ENCODE measurements at places on chromosomes 12 and 14.
A peak's percentile ranks its signal among the peaks of the same experiment; 100 is the strongest.

DNA sequence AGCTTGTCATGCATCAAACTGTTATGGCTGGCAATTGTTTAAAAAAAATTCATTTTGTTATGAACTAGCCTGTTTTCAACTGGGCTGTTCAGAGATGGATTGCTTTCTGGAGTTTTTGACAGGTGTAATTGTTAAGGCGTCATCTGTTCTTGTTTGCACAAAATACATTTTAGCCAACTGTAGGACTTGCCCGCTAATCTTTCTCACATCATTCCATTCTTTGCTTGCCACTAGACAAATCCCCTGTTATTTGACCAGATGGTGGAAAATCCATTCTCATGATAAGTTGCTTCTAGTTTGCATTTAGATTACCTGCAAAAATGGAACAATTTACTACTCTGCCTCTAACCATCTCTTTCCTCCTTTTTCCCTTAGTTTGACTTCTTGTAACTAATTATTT lies 114.3 kb downstream of the NPAS3 start:
- DNase-seq = no peak

GRCh38 chr12:116143909-116144308 lies 133.6 kb downstream of the MED13L start:
- DNase-seq = no peak

DNA sequence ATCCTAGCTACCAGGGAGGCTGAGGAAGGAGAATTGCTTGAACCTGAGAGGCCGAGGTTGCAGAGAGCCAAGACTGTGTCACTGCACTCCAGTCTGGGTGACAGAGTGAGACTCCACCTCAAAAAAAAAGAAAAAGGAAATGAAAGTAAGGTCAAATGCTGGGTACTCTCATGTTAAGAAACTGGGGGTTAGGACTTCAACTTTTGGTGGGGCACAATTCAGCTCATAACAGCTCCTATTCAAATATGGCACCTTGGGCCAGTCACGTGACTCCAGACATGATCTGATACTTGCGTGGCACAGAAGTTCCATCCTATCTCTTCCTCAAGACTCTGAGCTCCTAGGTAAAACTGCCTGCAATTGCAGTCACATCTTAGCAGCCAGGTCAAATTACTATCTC lies 142.7 kb downstream of the EGLN3 start:
- DNase-seq = no peak

- DNase-seq = no peak
Measured at GRCh38 chr12:6249580-6249979, 49.4 kb downstream of the CD9 start.

DNA sequence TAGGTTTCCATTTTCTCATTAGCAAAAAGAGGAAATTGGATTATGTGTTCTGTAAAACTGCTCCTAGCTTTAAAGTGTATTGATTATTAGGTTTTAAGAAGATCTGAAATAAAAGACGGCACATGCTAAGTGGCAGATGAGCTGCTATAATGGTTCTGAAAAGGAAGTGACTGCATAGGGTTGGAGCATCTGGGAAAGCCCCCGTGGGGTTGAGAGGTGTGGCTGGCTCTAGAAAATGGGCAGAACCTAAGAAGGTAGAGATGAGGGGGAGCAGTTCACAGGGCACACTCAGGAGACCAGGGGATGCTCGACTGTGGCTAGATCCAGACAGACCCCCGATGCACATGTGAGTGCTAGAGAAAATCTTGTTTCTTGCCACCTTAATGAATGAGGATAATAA lies 1.9 kb downstream of the IFNG-AS1 start:
- DNase-seq = peak; percentile 81

- DNase-seq = no peak
Measured at GRCh38 chr12:107457362-107457935, 228.2 kb upstream of the PWP1 start.

DNA sequence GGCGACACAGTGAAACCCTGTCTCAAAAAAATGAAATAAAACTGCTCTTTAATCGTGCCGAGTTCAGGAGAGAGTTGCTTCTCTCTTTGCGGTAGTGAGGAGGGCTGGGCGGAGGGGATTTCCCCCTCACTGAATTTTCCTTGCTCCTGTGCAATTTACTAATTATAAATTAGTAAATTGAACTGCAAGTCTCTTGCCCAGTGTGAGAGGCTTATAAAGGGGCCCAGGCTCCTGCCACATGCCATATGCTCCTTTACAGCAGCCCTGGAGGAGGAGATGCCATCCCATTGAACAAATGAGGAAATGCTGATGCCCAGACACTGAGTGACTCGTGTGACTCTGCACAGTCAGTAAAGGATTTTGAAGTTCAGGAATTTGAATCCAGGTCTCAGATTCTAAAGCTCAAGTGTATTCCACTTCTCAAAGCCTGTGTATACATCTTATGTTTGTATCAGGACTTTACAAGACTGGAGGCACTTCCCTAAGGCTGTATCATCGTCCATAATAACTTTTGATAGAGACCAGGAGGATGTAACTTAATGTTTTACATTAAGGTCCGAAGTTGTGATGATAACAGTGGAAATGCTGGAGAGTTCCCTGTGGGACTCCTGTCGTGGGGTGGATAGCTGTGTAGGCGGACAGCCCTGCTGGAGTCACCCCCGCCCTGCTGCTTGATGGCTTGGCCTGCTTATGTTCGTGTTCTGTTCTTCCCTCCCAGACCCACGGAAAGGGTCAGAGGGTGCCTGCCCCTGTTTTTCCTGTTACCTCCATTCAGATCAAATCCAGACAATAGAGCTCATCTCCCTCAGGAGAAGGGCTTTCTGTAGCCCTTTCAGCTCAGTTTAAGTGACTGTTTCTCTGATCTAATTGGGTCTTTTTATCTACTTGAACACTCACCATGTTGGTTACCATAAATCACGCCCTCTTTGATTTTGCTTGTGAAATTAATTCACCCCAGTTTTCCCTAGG lies 13.9 kb downstream of the PELI2 start:
- no peak for DNase-seq

DNA sequence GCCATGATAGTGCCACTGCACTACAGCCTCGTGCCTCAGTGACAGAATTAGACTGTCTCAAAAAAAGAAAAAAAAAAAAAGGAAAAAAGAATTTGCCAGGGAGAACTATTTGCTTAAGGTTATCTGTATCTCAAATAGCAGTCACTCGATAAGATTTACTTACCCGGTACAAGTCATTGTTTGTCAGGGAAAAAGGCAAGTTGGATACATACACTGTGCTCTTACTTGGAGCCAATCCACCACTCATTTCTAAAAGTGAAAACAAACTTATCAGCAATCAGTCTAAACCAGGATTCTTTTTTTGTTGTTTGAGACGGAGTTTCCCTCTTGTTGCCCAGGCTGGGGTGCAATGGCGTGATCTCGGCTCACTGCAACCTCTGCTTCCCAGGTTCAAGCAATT lies 2.0 kb downstream of the ZCRB1 start:
- DNase-seq = no peak

DNA sequence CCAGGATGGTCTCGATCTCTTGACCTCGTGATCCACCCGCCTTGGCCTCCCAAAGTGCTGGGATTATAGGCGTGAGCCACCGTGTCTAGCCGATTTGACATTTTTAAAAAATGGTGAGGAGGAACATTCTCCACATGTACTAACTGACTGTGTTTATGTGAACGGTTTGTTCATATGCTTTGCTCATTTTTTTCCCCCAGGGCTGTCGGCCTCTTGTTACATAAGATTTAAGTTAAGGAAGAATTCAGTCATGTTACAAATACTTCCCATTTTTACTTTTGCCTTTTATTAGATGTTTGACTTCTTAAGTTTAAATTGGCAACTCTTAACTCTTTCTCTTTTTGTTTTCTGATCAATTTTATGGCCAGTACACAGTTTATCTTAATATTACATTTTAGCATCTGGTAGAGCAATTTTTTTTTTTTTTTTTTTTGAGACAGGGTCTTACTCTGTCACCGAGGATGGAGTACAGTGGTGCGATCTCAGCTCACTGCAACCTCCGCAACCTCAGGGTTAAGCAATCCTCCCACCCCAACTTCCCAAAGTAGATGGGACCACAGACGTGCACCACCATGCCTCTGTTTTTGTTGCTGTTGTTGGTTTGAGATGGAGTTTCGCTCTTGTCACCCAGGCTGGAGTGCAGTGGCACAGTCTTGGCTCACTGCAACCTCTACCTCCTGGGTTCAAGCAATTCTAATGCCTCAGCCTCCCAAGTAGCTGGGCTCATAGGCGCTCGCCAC lies 9.6 kb downstream of the GNS start:
- no peak for DNase-seq

GRCh38 chr14:100325958-100326357 lies 2.8 kb downstream of the SLC25A47 start:
- DNase-seq = no peak

DNA sequence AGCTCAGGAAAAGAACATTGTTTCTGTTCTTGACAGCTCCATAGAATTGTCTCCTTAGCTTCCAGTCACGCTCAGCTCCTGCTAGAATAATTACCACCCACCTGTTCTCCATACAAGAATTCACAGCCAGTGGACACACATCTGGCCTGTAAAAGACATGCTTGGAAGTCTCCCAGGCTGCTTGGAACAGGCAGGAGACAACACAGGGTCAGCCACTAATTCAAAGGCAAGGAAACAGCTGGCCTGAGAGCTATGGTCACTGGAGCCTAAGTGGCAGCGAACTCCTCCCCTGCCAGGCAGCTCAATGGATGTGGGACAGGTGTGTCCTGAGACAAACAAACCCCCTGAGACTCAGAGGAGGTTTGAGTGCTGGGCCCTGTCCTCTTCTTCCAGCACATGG lies 22.9 kb upstream of the LTBP2 start:
- no peak for DNase-seq

- DNase-seq = no peak
Measured at GRCh38 chr12:76031081-76031413, 529 bp downstream of the PHLDA1 start.

DNA sequence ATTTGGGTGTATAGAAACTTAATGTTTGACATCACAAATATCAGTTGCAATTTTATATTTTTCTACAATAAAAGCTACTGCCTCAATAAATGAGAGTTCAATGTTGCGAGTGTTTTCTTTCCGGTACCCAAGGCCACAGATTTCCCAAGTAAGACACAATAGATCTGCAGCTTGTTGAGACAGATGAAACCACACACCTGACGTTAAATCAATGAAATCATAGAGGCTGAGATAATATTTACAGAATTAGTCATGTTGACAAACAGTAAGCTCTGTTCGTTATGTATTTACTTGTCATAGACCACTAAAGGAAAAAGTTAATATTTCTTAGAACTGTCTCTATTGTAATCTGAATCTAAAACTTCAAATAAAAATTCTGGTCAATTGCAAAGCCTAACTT lies 49.2 kb upstream of the PTHLH start:
- DNase-seq = no peak

DNA sequence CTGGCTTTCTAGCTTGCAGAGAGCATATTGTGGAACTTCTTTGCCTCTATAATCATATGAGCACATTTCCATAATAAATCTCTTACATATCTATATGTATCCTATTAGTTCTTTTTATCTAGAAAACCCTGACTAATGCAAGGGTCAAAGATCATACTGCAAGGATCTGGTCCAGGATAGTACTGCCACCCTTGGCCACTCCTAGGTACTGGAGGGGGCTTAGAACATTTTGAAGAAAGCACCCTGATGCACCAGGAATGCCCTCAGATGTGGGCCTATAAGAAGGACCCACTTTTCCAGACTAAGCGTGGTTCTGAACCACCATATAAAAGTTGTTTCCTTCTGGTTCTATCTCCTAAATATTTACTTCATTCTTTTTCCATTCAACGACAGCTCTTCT lies 14.6 kb downstream of the ATXN7L3B start:
- no peak for DNase-seq

DNA sequence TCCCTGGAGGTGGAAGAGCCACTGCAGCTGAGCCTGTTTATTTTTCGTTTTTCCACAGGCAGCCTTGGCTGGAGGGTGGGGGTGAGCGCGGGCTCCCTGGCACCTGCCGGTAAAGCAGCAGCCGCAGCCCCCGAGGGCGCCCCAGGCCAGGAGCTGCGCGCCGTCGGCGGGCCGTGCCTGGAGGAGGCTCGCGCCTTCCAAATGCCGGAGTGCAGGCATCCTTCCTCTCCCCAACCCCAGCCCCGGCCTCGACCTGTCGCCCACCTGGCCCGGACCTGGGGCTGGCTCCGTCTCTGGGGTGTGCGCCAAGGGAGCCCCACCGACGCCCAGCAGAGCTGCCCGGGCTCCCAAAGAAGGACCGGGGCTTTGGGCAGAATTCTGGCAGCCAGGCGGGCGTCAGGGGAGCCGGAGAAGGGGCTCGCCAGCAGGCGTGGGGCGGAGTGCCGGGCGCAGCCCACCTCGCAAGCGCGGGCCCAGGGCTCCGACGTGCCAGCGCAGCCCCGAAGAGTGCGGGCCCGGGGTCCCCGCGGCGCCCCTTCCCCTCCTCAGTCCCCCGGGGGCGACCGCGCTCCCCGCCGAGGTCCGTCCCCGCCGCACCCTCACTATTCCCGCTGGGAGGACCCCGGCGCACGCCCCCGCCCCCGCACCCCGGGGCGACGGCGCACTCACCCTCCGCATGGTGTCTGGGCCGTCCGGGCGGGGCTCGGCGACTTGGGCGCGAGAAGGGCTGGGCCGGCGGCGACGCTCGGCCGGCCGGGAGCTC lies 130.3 kb downstream of the NDUFA12 start:
- peak; percentile 57 for DNase-seq

DNA sequence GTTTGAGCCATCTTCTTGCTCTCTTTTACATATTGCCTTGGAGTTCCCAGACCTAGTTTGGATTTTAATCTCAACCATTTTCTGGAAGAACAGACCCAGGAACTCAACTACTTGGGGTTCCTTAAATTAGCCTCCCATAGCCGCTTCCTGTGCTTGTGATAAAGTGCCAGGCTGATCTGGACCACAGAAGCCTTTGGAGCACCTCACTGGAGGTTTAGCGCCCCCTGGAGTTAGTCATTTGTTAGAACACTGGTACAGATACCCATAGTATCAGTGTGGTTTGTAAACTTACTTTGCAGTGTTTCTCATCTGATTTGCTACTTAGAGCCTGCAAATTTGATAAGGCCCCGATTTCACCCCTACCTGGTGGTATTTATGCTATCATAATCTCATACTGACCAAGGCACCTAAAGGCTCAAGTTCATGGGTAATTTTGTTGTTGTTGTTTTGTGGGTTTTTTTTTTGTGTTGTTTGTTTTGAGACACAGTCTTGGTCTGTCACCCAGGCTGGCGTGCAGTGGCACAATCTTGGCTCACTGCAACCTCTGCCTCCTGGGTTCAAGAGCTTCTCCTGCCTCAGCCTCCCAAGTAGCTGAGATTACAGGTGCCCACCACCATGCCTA lies 3.7 kb downstream of the UNC119B start:
- DNase-seq = peak; percentile 69

- DNase-seq = no peak
Measured at GRCh38 chr12:59904874-59905521, 309.2 kb downstream of the SLC16A7 start.

- DNase-seq = no peak
Measured at GRCh38 chr14:70748422-70748821, 60.9 kb downstream of the MAP3K9 start.

DNA sequence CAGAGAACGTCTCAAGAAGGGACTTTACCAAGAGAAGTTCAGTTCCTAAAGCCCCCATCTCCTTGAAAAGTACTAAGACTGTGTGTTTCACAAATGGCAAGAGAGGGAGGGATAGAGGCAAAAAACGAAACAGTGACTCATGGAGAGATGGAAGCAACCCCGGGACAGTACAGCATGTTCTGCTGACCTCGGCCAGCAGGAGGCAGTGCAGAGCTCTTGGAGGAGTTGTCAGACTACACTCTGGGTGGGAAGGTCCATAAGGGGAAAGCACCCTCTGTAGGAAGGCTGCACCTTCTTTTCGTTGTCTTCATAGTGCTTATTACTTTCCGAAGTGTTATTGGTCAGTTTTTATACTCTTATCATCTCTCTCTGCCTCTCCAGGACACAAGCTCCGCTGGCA lies 525.2 kb upstream of the CCDC196 start:
- DNase-seq = peak; percentile 24

Data from MM.1S (cell line).